HFFc6 (cell line): ENCODE measurements at places on chromosomes 5 and 9.

- no peak for DNase-seq
Observed at GRCh38 chr5:175478008-175478383, 364 bp upstream of the SFXN1 start.

DNA sequence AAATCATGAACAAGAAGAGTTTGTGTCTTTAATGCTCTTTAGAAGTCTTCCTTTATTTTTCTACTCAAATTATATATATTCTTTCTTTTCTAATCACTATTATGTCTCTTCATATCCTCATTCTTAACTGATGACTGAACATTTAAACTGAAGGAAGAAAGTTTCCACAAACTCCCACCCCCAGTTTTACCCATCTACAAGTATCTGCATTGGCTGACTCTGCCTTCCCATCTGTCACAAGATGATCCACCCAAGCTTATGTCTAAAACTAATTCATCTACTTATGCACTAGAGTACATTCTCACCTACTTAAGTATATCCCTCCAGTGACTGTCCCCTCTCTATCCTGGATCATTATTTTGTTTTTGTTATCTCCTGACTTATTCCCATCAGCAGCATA lies 344.5 kb downstream of the PRR16 start:
- no peak for DNase-seq

DNA sequence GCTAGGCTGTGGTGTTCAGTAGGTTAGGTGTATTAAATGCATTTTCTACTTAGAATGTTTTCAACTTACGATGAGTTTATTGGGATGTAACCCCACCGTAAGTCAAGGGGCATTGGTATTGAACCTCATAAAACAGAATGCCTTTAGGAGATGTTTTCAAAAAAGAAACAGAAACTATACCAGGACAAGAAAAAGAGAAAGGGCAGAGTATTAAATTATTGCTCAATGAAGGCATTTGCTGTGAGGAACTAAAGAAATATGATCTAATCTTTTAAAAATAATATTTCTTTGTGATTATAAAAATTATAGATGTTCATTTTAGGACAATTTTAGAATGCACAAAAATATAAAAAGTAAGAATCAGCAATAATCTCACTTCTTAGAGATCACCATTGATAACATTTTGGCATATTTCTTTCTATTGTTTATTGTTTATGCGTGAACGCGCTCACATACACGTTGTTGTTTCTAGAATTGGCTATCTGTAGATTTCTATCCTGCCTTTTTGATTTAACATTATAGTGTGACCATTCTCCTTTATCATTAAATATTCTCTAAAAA lies 8.0 kb downstream of the GALNT12 start:
- DNase-seq: no peak

GRCh38 chr9:16207161-16207560 lies 654.3 kb downstream of the CCDC171 start:
- DNase-seq: no peak

DNA sequence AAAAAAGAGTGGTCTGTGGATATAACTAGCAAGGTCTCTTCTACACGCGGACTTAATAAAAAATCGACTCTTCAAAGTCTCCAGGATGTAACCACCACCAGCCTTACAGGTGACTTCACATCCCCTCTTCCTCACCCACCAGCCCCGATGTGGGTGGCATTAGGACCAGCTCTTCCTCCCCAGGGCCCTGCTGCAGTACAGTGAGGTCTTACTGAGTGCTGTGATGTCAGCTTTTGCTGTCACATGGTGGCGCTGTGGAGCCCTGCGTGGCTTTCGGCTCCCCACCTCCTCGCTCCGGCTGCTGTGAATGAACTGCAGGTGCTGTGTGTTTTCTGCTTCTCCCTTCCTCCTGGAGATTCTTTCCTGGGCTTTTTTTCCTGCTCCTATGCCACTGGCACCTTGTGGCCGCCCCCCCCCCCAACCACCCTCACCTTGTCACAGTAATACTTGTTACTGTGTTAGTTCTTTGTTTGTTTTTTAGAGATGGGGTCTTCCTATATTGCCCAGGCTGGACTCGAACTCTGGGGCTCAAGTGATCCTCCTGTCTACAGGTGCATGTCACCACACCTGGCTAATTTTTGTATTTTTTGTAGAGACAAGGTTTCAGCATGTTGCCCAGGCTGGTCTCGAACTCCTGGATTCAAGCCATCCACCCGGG lies 15.8 kb upstream of the RAPGEF1 start:
- DNase-seq: peak; percentile 68

DNA sequence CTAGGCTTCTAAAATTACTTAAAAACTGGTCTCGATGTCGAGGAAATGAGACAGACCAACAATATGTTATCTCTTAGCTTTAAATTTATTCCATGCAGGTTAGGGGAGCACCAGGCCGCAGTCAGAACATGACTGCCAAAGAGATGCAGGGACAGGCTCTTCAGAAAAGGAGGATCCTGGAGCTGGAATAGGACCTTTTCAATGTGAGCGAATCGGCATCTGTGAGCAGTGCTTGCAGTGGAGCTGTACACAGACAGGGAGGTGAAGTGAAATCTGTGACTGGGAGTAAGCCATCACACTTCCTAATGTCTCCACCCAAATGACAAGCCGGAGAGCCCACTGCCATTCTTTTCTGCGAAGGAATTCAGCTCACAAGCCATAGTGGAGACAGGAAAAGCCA lies 78.2 kb downstream of the EFNA5 start:
- DNase-seq: no peak

GRCh38 chr5:68252673-68253623 lies 37.4 kb downstream of the PIK3R1 start:
- peak; percentile 66 for DNase-seq

GRCh38 chr5:172063463-172064235 lies 57.2 kb upstream of the FBXW11 start:
- no peak for DNase-seq
